ENCODE measurements at places on chromosomes 2 and 18.
A peak's percentile ranks its signal among the peaks of the same experiment; 100 is the strongest.

- H3K4me3 ChIP-seq: no peak overlapping the region
- H3K27ac ChIP-seq: no peak overlapping the region
- H3K36me3 ChIP-seq: no peaks in the 10 kb centered on the region
- no peak for DNase-seq
- no peaks in the 10 kb centered on the region for H3K27me3 ChIP-seq
Observed at GRCh38 chr2:23077596-23077995, 307.4 kb upstream of the KLHL29 start.

- DNase-seq: peak; percentile 55
- no peak overlapping the region for H3K27ac ChIP-seq
- H3K4me1 ChIP-seq: no peaks in the 10 kb centered on the region
- no peaks in the 10 kb centered on the region for H3K36me3 ChIP-seq
Observed at GRCh38 chr18:63994783-63995399, 25.0 kb downstream of the SERPINB8 start.

GRCh38 chr2:46002507-46002883 lies 294.7 kb upstream of the EPAS1 start:
- H3K4me1 ChIP-seq: peaks cover 14% of the 10 kb centered on the region
- no peaks in the 10 kb centered on the region for H3K36me3 ChIP-seq
- no peak overlapping the region for H3K4me3 ChIP-seq
- H3K27me3 ChIP-seq: no peaks in the 10 kb centered on the region

DNA sequence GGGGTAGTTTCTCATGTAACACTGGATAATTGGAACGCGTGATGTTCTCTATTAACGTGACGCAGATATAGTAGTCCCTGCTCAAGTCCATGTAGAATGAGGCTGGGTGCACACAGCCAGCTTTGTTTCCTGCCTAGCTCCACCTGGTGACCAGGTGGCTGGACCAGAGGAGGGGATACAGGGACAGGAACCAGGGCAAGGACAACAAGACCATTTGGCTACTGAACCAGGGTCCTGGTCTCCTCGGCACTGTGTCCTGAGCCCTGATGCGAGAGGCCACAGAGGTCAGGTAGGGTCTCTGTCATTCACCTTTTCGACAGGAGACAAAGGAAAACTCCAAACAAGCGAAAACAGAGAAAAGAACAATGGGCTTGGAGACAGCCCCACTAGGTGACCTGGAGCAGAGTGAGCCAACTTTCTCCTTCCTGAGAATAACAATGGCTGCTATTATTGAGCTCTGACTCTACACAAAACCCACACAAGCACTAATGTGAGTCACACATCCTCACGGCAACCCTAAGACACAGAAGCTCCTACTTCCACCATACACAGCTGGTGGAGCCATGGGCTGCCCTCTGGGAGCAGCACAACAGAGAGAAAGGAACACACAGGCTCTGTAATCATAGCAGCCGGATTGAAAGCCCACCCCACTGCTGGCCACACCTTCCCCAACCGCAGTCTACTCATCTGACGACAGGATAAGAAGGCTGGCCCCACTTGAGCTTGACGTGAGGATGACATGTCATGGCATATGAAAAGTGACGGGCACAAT lies 67.3 kb upstream of the TEX51 start:
- no peak overlapping the region for H3K4me3 ChIP-seq
- no peaks in the 10 kb centered on the region for H3K36me3 ChIP-seq
- DNase-seq: no peak
- H3K27me3 ChIP-seq: no peaks in the 10 kb centered on the region

GRCh38 chr2:23589739-23590138 lies 204.8 kb downstream of the KLHL29 start:
- H3K27me3 ChIP-seq: no peaks in the 10 kb centered on the region
- DNase-seq: no peak
- no peak overlapping the region for H3K27ac ChIP-seq
- no peaks in the 10 kb centered on the region for H3K36me3 ChIP-seq
- H3K4me3 ChIP-seq: no peak overlapping the region
- peaks cover 13% of the 10 kb centered on the region for H3K4me1 ChIP-seq

- no peak overlapping the region for H3K4me3 ChIP-seq
- DNase-seq: no peak
- H3K27me3 ChIP-seq: no peaks in the 10 kb centered on the region
Observed at GRCh38 chr2:112566104-112566503, 18.3 kb upstream of the CHCHD5 start.

DNA sequence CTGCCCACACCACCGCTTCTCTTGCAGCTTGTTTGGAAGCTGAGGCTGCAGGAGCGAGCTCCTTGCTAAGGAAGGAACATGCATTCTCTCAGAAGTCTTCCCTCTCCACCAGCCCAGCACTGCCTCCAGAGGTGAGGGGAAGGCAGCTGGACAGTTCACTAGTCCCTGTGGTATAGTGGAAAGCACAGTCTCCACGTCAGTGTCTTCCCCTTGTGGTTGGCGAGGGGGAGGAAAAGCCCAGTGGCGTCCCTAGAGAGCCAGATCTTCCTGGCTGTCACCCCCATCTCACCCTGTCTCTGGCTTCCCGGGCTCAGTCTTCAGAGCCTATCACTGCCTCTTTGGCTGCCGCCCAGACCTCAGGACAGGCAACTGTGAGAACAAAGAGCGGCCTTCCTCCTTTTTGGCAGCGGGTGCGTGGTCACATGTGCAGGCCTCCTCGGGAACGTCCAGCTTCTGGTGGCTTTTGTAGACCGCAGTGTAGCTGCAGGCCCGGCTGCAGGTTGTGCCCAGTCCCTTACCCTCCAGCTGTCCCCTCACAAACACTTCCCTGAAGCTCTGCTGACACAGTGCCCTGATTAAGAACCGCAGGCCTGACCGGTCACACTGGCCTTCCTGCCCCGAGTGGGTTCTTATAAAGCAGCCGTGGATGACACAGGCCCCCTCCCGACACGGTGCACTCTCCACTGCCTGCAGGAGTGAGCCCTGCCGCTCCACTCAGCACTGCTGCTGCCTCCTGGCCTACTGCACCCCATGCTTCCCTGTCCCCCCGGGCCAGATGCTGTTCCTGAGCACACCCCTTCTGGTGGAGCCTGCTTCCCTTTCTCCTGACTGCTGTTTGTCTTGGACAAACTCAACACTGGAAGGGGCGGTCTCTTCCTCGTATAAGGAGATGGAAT lies 90.9 kb downstream of the RNF144A start:
- H3K4me1 ChIP-seq: peaks cover 4% of the 10 kb centered on the region
- no peaks in the 10 kb centered on the region for H3K36me3 ChIP-seq
- peak; percentile 64 for DNase-seq
- H3K27ac ChIP-seq: peak overlapping the region; percentile 58
- no peaks in the 10 kb centered on the region for H3K27me3 ChIP-seq
- no peak overlapping the region for H3K4me3 ChIP-seq

DNA sequence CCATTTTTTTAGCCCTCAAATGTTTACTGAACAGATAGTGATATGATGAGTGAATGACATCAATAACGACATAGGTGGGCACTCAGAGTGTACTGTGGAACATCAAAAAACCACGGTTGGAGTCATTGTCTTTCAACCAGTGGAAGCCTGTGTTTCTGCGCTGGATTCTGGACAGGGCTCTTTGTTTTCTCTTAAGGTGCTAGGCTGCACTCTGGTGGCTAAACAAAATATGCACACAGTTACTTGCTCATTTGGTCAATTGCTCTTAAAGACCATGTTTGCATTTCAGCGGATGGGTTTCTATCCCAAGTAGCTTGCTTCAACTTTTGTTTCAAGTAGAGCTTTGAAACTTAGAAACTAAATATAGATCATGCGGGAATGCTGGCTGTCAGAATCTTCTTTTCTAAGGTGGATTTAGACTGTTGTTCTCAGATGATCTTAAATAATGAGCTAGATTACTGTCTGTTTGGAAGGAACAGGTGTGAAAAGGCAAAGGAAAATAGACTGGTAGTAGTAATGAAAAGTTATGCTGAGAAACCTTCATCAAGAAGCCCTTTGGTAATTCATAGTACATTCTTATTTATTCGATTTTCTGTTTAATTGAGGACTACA lies 48.5 kb upstream of the LYPD6B start:
- no peaks in the 10 kb centered on the region for H3K36me3 ChIP-seq
- H3K4me1 ChIP-seq: no peaks in the 10 kb centered on the region
- no peak overlapping the region for H3K4me3 ChIP-seq
- H3K27ac ChIP-seq: no peak overlapping the region
- H3K27me3 ChIP-seq: no peaks in the 10 kb centered on the region

- no peak for DNase-seq
- H3K4me1 ChIP-seq: no peaks in the 10 kb centered on the region
- H3K27me3 ChIP-seq: no peaks in the 10 kb centered on the region
- H3K36me3 ChIP-seq: no peaks in the 10 kb centered on the region
Observed at GRCh38 chr18:9340472-9340871, 5.9 kb downstream of the TWSG1 start.

DNA sequence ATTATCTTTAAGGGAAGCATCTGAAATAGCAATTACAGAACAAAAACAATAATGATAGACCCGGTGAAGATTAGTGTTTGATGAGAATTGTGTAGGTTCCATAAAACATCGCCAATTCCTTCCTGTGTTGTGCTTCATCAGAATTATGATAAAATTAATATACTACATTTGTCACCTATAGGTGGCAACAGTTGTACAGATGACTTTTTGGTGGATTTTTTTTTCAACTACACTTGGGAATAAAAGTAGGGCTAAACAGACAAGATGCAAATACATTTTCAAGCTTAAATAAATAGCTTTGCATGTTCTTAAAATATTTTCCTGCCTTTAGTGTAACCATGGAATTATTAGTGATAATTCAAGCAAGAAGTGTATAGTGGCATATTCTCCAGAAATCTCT lies 7.0 kb upstream of the LYPD1 start:
- H3K27me3 ChIP-seq: no peaks in the 10 kb centered on the region
- no peak for DNase-seq
- H3K36me3 ChIP-seq: no peaks in the 10 kb centered on the region
- H3K4me1 ChIP-seq: no peaks in the 10 kb centered on the region

DNA sequence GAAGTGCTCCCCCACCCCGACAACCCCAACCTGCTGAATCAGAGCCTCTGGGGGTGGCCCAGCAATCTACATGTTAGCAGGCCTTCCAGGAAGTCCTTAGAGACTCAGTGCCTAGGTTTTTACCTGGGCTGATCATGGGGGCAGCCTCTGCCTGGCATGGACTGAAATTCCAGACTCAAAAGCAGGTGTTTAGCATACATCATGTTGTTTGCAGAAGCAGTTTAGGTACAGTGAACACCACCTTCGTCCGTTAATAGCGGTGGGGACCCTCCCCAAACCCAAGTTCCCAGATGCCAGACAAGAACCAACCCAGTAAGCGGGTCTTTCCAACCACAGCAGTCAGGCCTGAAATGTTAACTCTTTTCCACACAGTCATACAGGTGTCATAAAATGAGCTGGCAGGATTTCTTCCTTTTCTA lies 26.4 kb upstream of the GALR1 start:
- no peak for DNase-seq
- H3K4me3 ChIP-seq: no peak overlapping the region
- no peaks in the 10 kb centered on the region for H3K36me3 ChIP-seq

GRCh38 chr18:56770097-56770496 lies 118.9 kb downstream of the WDR7 start:
- H3K27me3 ChIP-seq: no peaks in the 10 kb centered on the region
- no peak for DNase-seq
- no peaks in the 10 kb centered on the region for H3K36me3 ChIP-seq
- no peaks in the 10 kb centered on the region for H3K4me1 ChIP-seq
- H3K27ac ChIP-seq: no peak overlapping the region

- H3K27me3 ChIP-seq: no peaks in the 10 kb centered on the region
- no peaks in the 10 kb centered on the region for H3K4me1 ChIP-seq
- H3K36me3 ChIP-seq: no peaks in the 10 kb centered on the region
- no peak overlapping the region for H3K4me3 ChIP-seq
- no peak for DNase-seq
- no peak overlapping the region for H3K27ac ChIP-seq
Observed at GRCh38 chr2:239908308-239908707, 116.8 kb downstream of the NDUFA10 start.

DNA sequence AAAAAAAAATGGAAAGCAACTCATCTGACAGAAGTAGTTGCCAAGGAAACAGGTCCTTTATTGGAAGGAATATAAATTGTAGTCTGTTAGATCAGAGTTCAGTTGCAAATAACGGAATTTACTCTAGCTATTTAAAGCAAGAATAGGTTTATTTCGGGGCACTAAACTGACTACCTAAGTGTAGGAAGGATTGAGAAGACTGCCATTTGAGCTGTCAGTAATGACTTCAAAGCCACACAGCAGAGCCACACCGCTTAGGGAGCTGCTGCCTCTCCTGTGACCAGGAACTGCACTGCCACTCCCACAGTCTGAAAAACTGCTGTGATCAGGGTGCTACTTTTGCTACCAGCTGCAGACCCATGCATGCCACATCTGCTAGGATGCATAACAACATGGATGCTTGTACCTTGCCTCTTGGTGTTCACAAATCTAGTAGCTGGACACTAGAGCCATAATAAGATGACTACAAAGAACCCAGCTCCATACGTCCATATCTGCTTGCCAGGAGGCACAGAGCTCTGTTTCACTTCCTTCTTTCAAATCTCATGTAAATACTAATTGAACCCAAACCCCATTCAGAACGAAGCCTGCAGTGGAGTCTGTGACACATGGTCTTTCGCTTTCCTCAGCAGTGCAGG lies 2.2 kb downstream of the DSG2 start:
- H3K27ac ChIP-seq: no peak overlapping the region
- H3K36me3 ChIP-seq: no peaks in the 10 kb centered on the region
- no peak for DNase-seq
- no peak overlapping the region for H3K4me3 ChIP-seq
- H3K4me1 ChIP-seq: no peaks in the 10 kb centered on the region
- H3K27me3 ChIP-seq: no peaks in the 10 kb centered on the region

DNA sequence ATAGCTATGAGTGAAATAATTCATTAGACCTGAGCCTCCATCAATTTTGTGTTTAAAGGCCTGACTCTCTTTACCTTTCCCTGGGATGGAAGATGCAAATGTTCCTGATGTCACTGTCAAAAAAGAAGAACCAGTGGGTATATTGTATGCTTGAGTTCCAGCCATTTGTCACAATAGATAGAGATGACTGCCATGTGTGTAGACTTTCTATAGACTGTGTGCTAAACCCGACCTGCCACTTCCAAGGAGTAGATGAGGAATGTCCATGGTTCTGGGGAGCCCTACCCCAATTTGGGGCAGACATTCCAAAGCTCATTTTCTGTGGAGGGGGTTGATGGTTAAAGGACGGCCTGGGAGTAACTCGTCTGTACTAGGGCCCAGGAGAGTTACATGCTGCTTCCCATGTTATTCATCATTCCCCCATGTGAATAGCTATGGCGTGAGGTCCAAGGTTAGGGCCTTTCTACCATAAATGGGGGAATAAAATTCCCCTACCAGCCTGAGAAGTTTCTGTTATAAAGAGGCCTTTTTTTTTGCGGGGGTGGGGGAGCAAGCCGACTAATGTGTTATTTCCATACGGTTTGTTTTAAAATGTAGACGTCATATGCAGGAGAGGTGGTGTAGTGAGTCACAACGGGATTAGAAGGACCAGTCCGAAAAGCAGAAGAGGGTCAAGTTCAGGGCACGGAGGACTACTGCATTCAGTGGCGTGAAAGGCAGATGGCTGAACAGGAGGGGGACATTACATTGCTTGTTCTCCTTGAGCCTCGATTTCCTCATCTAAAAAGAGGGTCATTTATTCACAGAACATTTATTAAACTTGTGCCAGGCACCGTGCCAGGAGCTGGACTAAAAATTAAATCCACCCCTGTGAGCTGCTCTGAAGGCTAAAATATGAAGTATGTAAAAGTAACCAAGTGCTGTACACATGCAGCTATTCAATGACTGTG lies 24.0 kb downstream of the IL1B start:
- no peaks in the 10 kb centered on the region for H3K36me3 ChIP-seq
- H3K27ac ChIP-seq: no peak overlapping the region
- no peak for DNase-seq
- H3K4me1 ChIP-seq: no peaks in the 10 kb centered on the region
- H3K27me3 ChIP-seq: no peaks in the 10 kb centered on the region

- no peaks in the 10 kb centered on the region for H3K4me1 ChIP-seq
- no peak for DNase-seq
- no peaks in the 10 kb centered on the region for H3K36me3 ChIP-seq
- no peaks in the 10 kb centered on the region for H3K27me3 ChIP-seq
Observed at GRCh38 chr18:51399491-51400122, 202.1 kb upstream of the MEX3C start.
